Smooth muscle cell of the coronary artery (primary cell): ENCODE measurements at places on chromosomes 6 and 20. TPM values are rescaled to one million over a fixed set of nuclear protein-coding genes. Genes with fewer than 3 reads are reported as not detected.

TPBG gene
- total RNA-seq = 16.4 and 24.7 TPM in 2 replicates

PNLDC1 gene
- total RNA-seq = 0.23 TPM in 1 of 2 replicates, not detected in the other

PRL gene
- not detected in 2 replicates for total RNA-seq

ERVFRD-1 gene
- total RNA-seq = not detected in 2 replicates

TFAP2C gene
- 1.8 TPM in 1 of 2 replicates, not detected in the other for total RNA-seq
